ENCODE measurements at places on chromosomes 1 and 21.

GRCh38 chr1:187551061-187551460 lies 722.3 kb downstream of the PLA2G4A start:
- DNase-seq: no peak

GRCh38 chr1:89952605-89953130 lies 42.2 kb upstream of the ZNF326 start:
- no peak for DNase-seq

- peak; percentile 46 for DNase-seq
These were observed 78.7 kb downstream of the SSBP3 start for GRCh38 chr1:54327386-54328065.

DNA sequence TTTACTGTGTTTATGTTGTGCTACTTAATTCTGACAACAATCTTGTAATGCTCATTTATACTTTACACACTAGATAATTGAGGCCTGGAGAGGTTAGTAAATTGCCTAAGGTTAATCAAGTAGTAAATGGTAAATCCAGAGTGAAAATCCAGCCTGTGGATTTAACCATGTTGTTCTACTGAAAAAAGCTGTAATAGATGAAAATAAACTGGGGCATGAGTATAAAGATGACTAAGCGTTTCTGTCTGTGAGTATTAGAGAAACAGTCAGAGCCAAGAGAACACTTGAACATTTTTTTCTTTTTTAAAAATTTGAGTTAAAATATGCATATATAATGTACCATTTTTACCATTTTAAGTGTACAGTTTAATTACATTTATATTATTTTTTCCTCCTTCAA lies 47.9 kb upstream of the LEPR start:
- DNase-seq: no peak

DNA sequence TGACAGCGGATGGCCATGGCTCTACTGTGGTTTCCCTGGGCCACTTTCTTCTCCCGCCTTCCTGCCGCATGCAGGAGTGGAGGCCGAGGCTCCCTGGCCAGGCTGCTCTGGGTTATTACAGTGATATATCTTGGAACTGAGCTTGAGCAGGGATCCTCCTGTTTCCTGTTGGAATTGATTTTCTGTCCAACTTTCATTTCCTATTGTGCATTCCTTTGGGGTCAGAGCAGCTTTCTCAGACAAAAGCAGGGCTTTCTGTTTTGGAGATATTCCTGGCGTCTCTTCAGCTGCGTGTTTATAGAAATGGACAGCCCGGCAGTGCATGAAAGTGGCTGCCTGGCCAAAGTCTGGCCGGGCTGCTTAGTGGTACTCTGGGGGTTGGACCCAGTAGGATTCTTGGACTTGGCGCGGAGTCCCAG lies 146.4 kb downstream of the KIF26B start:
- no peak for DNase-seq

GRCh38 chr1:47950471-47950870 lies 46.7 kb downstream of the TRABD2B start:
- DNase-seq: no peak

DNA sequence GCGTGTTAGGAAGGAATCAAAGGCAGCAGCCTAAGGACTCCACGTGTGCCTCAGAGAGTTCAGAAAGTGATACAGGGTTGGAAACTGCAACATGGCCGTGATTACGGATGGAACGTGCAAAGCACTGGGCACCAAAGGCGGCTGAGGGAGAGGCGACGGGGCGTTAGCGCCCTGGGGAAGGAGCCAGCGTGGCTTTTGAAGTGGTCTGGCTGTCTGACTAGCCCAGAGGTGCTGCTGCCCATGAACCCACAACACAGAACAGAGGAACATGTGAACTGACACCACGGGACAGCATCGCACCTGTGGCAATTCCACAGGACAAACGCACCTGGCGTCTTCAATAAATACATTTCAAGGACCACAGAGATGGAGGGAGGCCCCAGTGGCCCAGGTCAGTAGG lies 18.0 kb upstream of the TMEM52 start:
- DNase-seq: no peak

DNA sequence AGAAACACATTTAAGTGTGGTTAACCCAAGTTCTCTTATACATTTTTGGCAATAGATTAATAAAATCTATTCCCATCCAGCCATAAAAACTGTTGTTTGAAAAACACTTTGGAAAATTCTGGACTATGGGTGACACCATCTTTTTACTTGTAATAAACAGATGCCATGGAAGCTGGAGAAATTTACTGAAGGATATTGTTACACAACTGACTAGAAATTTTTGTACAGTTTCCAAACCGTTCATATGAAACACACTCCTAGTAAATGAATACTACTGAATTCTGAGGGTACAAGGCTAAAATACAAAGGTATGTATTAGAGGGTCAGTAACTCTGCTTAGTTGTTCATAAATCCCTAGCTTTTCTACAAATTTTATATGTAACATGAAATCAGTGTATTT lies 48.7 kb downstream of the TRIM33 start:
- DNase-seq: no peak

DNA sequence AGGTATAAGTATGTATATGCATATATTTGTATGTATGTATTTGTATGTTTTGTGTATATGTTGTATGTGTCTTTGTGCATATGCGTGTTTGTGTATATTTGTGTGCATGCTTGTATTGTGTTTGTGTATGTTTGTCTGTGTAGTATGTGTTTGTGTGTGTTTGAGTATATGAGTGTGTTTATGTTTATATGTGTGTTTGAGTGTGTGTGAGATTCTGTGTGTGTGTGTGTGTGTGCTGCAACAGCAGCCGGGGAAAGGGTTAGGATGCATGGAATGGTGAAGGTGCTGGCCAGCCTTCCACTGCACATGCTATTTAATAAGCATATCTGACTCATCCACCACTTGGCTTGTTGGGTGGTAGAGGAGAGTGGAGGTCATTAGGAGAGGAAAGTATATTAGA lies 46.6 kb upstream of the RAB4A start:
- DNase-seq: no peak

- DNase-seq: no peak
These were observed 36.0 kb upstream of the SLC35F3 start for GRCh38 chr1:233868461-233868860.

DNA sequence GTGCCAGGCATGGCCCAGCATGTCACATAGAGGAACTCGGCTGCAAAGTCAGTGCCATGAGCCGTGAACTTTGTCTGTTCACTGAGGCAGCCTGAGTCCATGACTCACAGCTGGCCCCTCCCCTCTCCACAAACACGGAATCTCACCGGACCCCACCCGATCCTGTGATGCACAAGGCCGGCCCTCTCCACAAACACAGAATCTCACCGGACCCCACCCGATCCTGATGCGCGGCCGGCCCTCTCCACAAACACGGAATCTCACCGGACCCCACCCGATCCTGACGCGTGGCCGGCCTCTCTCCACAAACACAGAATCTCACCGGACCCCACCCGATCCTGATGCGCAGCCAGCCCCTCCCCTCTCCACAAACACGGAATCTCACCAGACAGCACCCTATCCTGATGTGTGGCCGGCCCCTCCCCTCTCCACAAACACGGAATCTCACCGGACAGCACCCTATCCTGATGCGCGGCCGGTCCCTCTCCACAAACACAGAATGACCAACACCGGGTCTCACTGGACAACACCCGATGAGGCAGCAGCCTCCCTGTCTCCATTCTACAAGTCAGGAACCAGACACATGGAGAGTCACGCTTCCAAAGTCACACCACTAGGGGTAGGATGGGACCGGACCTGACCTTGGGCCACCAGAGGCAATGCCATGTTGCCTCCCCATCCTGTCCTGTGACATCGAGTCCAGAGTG lies 39.6 kb upstream of the GPR153 start:
- DNase-seq: no peak

GRCh38 chr1:239717097-239717917 lies 330.9 kb downstream of the CHRM3 start:
- no peak for DNase-seq

GRCh38 chr1:217717959-217718358 lies 86.8 kb downstream of the SPATA17 start:
- DNase-seq: no peak

- DNase-seq: no peak
These were observed 79.3 kb upstream of the ATF3 start for GRCh38 chr1:212529211-212529741.

- DNase-seq: no peak
These were observed 255.5 kb downstream of the CTH start for GRCh38 chr1:70666381-70667140.

DNA sequence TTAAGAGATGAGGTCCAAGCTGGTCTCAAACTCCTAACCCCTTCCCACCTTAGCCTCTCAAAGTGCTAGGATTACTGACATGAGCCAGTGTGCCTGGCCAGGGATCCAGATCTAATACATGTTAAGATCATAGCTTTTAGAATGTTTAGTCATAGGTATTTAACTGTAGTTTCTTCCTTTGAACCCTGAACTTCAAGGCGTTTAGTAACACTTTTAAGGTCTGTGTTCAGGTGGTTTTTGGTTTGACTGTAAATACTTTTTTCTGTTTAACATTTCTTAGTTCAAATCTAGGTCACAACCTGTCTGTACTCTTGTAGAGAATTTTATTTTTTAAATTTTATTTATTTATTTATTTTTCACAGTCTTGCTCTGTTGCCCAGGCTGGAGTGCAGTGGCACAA lies 28.1 kb downstream of the RAP1A start:
- no peak for DNase-seq

DNA sequence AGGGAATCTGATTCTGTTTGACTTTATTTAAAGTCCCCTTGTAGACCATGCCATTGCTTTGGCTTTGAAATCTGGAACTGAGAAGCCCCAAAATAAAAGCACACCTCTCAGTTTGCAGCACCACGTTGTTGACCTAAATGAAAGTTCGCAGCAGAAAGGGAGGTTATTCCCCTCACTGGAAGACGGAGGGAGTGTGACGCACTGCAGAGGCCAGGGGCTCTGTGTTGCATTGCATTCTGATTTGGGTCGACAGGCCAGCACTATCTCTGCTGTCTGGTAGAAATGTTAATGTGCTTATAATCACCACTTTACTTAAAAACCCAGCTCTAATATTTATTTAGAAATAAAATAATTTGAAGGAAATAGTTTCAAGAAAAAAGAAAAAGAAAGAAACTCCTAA lies 675.2 kb upstream of the NR5A2 start:
- DNase-seq: no peak

DNA sequence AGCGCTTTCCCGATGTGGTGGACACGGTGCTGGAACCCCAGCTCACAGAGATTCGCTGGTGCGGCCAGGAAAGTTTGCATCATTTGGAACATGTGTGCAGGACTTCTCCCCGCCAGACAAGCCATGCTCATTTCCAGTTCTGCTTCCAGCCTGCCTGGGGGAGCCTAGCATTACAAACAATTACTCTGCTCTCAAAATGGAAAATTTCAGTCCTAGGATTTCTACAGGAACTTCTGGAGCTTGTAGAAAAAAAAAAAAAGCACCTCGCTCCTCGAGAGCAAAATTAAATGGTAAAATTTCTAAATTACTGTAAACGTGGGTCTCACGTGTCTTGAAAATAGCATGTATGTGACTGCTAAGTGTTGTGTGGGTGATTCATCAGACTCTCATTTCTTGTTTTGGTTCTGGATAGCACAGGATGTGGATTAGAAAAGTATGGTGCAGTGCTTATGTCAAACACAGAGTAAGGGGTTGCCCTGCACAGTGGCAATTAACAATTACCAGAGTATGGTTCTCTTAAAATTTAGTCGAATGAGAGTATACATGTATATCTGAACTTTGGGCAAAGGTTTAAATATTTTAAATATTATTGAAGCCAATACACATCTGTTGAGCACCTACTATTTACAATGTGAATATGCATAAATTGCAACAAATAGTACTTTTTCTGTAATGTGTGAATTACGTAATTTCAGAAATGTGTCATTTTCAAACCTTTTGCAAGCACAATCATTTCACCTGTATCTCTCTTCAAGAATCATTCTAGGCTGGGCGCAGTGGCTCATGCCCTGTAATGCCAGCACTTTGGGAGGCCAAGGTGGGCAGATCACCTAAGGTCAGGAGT lies 61.8 kb upstream of the PTGFRN start:
- DNase-seq: no peak

GRCh38 chr1:211900441-211900840 lies 69.9 kb upstream of the LPGAT1 start:
- no peak for DNase-seq

- DNase-seq: no peak
These were observed 22.6 kb downstream of the ATP8B2 start for GRCh38 chr1:154347961-154348360.

DNA sequence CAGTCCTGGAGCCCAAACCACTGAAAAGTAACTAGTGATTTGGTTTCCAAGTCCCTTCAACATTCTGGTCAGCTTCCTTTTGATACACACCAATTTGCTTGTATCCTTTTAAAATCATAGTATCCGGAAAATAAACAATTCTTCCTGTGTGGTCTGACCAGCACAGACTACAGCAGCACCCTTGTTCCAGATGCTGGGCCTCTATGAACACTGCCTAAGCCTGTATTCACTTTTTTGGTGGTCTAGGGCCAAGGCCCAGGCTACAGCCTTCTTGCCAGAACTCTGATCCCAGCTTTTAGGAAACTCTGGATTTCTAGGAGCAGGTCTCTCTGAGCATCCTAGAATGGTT lies 801 bp upstream of the DDAH1 start:
- no peak for DNase-seq

DNA sequence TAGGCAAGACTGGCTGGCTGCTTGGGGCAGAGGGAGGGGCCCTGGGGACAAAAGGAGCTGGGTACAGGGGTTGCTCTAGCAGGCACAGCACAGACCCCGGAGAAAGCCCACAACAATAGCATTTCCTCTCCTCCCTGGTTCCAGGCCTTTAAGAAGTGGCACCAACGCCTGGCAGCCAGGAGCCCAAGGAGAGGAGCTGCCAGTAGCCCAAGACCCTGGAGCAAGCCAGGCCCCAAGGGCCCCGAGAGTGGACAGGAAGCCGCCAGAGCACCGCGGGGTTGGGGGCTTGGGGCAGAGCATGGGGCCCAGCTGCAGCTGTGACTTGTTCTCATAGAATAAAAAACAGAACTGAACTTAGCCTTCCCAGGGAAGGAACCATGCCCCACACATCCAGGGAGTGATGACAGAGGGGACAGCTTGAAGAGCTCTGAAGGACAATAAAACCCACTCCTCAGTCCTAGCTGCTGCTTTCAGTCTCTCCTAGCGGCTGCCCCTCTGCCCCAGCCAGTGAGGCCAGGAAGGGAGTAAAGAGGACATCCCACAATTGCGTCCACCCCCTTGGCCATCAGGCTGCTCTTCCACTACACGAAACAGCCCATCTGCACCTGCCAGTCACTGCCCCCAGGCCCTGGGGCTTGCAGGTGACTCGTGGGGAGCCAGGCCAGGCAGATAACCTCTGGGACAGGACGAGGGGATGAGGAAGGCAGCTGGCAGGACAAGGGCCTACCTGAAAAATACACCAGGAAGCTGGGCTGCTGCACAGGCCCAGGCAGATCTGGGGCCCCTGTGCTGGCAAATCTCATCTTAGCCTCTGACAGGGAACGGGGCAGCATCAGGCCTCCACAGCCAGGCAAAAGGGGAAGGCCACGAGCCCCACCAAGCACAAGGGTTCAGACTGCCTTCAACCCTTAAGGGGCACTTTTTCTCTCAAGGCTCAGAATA lies 16.4 kb downstream of the MTHFR start:
- no peak for DNase-seq

- no peak for DNase-seq
These were observed 2.1 kb downstream of the ITGB2 start for GRCh38 chr21:44918581-44919033.

- no peak for DNase-seq
These were observed 10.8 kb upstream of the CACYBP start for GRCh38 chr1:174988986-174989385.

Measured in germinal center (tissue), 1 donor.